Esophagus muscularis mucosa (tissue), 4 donors: ENCODE measurements at places on chromosomes 13 and 19. TPM values are rescaled to one million over a fixed set of nuclear protein-coding genes. Genes with fewer than 3 reads are reported as not detected.

Gene MAST1
- 0.50 TPM for total RNA-seq

Gene NOVA2
- total RNA-seq = 4.6 TPM

Gene ZIC5
- total RNA-seq = not detected

Gene ERICH4
- total RNA-seq = not detected

Gene CARS2
- total RNA-seq = 39.0 TPM

Gene EPS8L1
- 1.3 TPM for total RNA-seq
